ENCODE measurements at places on chromosomes 13 and 19. TPM values are rescaled to one million over a fixed set of nuclear protein-coding genes. Genes with fewer than 3 reads are reported as not detected.

The HIPK4 gene
- total RNA-seq: 0.22 TPM

The PLK5 gene
- total RNA-seq: not detected

The ZNF649 gene
- total RNA-seq: 0.21 TPM

The EFNA2 gene
- 2.2 TPM for total RNA-seq

The OR7A5 gene
- total RNA-seq: not detected

The ELSPBP1 gene
- total RNA-seq: not detected
